ENCODE measurements at places on chromosomes 3 and 15.

DNA sequence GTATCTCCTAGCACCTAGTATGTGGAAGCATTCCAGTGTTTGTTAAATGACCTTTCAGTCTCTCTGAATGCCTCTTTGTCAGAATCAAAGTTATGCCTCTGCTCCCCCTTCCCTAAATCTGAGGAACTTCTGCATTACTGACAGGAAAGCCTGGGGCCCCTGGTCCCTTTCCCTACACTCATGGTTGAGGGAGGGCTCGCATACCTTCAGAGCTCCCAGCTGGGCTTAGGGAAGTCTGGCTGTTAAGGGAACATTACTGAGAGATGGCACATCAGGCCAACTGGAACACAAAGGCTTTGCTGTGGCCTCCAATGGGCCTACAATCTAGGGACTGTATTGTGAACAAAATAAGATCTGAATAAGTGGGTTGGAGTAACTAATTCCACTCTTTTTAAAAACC, 10.3 kb downstream of the PKM start:
- no peak for DNase-seq

DNA sequence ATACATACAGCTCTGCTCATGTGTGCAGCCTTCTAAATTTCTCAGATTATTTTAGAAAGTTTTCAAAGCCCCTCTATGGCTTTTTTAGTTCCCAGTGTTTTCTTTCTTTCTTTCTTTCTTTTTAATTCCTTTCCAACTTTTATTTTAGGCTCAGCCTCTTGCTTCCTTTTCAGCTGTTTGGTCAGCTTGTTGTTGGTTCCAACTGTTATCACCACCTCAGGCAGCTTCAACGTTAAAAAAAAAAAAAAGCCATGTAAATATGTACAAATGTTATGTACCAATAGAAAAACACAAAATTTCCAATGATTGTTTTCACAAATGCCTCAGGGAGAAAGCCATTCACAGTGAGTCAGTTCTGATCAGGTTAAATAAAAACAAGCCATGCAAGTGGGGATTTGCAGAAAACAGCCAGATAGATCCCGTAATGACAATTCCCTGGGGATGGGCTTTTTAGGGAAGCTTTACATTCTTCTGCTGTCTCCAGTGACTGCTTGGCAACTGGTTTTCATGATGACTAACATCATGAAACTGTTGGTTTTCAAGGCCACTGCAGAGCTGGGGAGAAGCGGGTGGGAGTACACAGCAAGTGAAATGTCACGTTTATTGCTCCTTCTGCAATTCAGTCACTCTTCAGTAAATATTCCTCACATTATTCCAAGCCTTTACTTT, 908.4 kb downstream of the EPHA3 start:
- DNase-seq, result no peak

GRCh38 chr15:63232405-63232804, 43.0 kb downstream of the RAB8B start:
- DNase-seq, result no peak

DNA sequence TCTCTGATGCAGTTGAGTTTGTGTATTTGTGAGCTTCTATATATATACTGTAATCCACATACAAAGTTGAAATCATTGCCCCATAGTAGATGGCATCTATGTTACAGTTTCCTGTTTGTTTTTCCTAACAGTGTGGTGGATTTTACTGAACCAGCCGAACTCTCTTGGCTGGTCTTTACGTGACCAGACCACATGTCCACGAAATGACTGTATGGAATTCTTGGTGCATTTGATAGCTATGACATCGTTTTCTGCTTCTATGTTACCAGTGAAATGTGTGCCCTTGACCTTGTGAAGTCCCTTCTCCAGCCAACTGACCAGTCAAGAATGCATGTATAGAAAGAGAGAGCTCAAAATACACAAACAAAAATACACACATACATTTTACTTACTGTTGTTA, 1.8 kb downstream of the KCNMB2 start:
- peak; percentile 29 for DNase-seq

- no peak for DNase-seq
Measured at GRCh38 chr15:39640665-39641064, 59.8 kb downstream of the THBS1 start.

DNA sequence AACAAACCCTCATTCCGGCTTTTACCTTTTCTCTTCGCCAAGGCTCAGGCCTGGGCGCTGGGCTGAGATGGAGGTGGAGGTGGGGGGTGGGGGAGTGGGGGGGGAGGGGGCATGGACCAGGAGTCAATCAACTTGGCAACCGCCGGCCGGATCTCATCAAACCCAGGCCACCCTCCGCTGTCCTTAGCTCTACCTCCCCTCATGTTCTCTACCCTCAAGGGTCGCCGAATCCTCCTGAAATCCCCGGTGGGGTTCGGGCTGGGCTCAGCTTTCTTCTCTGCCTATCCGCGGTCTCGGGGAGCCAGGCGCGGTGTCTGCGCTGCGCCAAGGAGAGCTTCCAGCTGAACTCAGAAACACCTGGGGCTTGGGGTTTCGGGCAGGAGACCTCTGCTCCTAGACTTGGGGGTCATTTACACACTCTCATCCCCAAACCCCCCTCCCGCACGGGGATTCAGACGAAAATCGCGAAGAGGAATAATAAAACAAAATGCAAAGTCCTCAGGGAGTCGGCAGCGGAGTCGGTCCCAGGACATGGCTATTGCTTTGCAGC, 2.5 kb downstream of the ONECUT1 start:
- no peak for DNase-seq

DNA sequence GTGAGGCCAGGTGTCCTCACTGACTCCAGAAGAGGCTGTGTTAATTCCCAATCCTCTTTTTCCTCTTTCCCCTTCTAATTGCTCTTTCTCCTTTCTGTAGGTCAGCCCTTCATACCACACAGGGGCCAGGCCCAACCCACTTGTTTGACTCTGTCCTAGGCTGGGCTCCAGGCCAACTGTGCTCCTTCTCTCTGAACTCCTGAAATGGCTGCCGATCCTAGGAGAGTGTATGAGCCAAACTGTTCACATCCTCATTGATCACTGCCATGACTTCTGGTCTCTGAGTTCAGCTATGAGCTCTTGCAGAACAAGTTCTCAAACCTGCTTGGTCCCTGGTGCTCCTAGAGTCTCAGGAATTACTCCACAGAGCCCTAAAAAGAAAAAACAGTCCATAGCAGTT, 145.1 kb downstream of the VGLL4 start:
- DNase-seq, result peak; percentile 82

- DNase-seq, result peak; percentile 62
Measured at GRCh38 chr3:51975852-51976549, 1.1 kb downstream of the ABHD14A start.

DNA sequence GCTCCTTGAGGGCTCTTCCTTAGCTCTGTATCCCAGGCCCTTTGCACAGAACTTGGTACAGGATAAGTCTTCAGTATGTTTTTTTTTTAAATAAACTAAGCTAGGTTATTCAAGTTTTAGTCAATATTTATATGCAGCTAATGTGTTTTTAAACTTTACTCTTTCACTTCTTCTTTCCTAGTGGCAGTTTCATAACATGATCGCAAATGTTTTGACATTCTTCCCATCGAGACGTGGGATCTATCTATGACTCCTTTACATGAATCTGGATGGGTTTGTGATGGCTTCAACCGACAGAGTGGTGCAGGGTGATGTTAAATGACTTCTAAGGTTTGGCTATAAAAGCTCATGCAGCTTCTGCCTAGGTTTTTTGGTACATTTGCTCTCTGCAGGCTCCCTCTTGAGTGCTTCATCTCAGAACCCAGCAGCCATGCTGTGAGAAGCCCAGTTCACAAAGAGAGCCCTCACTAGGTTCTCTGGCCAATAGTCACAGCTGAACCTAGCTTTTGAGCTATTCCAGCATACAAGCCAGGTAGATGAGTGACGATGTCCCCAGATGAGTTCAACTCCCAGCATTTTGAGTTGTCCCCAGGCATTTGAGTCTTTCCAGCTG, 13.5 kb upstream of the MECOM start:
- no peak for DNase-seq

GRCh38 chr3:128247666-128248409, 94.6 kb downstream of the EEFSEC start:
- no peak for DNase-seq

GRCh38 chr15:70523616-70524015, 239.7 kb downstream of the UACA start:
- no peak for DNase-seq

- DNase-seq, result no peak
Measured at GRCh38 chr15:50265620-50266019, at the start of gene HDC. Gene HDC (minus strand): TSS chr15:50265726. CDS start chr15:50265623, 103 bp downstream.

GRCh38 chr3:45552031-45552793, 42.3 kb upstream of the LIMD1 start:
- no peak for DNase-seq

- DNase-seq, result no peak
Measured at GRCh38 chr15:66679061-66679656, 22.9 kb upstream of the SMAD6 start.

DNA sequence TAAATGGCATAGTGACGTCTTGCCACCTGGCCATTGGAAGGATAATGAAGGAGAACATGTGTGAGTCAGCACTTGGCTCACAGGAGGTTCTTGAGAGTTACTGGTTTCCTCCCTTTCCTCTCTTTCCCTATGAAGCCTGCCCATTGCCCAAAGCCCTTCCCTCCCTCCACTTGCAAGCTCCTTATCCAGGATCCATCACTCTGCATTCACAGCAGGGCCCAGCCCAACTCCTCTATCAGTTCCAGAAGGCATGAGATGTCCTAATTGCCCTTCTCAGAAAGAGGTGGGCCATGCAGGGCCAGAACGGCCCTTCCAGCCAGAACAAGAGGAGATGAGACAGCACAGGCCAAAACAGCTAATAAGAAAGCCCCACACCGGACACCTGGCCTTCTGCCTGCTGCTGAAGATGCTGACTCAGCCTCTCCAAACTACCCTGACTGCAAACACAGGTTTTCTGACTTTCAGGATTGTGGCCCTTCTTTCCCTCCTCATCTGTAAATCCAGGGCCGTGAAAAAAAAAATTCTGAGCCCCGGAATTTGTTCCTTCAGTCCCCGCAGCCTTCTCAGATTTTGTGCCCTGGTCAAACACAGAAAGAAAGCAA, 29.7 kb downstream of the HAPLN3 start:
- no peak for DNase-seq

- no peak for DNase-seq
Measured at GRCh38 chr3:128780101-128780837, 54.3 kb downstream of the RAB7A start.

GRCh38 chr3:55629432-55629831, 142.3 kb upstream of the WNT5A start:
- peak; percentile 64 for DNase-seq

DNA sequence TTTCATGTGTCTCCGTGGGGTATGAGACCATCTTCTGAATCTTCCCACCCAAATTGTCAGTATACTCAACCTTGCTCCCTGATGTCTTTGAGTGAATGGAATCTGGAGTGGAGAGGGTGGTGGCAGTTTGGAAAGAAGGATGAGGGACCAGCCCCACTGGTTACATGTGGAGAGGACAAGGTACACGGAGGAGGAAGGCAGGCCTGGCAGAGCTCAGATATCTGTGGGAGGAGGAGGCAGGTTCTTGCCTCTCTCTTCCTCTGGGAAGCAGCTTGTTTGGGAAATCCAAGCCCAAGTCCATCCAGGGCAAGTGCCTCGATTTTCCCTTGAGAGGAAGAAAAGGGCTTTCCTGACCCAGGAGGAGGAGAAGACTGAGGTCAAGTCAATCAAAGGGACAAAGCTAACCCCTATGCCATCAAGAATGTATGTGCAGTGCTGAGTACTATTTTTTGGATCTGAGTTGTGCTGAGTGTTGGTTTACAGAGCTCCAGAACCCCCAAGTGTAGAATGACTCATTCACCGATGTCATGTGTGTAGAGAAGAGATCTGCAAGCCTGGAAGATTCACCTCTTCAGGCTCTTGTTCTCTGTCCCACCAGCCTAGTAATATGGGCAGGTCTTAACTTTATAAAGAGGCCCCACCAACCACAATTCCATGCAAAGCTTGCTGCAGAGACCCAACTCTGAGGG, 19.8 kb upstream of the LOXL1 start:
- no peak for DNase-seq

DNA sequence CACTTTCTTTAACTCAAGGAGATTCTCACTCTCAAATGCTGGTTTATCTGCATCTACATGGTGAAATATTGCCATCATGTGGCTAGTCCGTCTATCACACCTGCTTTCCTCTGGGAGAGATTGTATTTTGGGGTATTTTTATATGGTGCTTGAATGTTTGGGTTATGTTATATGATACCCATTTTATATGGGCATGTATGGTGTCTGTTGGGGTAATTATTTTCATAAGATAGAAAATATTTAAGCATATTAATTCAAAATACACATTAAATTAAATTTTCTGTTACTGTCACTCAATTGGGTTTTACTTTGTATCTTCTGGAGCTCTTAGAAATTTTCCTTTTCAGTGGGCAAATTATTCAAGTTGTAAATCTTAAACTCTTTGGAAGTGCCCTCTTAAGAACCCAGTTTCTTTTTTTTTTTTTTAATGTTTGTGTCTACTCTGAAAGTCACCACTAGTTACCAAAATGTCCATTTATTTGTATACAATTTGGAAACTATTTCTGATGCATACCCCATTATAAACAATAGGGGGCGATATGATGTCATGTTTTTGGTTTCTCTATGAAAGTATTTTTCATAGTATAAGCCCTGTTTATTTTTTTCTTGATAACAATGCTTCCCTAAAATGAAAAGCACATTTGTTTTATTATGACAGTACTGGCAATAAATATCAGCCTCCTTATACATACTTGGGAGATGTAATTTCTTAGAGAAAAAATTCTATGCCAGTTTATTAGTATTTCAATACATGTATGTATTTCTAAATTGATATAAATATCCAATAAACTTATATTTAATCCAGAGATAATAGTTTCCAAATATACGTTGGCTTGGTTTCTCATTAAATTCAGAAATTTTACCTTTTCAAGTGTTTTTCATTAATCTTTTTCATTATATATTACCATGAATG, 36.1 kb upstream of the PLSCR5 start:
- DNase-seq, result no peak

- no peak for DNase-seq
Measured at GRCh38 chr3:134216851-134217250, 33.8 kb downstream of the RYK start.

DNA sequence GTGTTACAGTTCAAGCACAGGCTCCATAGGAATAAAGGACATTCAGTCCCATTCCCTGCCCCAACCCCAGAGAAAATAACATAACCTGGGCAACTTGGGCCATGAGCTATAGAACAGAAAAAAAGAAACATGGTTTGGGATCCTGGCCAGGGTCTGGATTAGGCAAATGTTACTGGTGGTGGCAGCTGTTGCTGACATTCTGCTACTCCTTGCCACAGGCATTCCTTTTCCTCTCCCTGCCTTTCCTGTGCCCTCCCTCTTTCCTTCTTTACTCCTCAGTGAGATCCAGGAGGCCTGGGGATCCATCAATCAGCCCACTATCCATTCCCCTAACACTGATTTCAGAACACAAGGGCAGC, 129.1 kb downstream of the NTRK3 start:
- no peak for DNase-seq

GRCh38 chr15:90840954-90841353, 27.4 kb upstream of the FURIN start:
- no peak for DNase-seq

DNA sequence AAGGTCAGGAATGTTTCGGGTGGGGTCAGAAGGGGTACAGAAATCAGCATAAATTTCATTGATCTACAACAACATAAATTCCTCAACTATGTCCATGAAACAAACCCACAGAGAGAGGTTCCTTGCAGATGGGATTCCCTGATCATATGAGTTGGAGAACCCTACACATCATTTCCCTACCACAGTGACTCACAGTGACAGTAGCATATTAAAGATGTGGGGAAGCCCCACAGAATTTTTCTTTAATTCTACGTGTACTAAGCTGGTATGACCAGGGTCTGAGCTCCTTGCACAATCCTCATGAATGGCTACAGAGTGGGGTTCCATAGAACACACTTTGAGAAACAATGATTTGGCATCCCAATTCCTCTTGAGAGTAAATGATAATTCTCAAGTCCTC, 116.9 kb upstream of the RAD18 start:
- no peak for DNase-seq

GRCh38 chr15:40825661-40826422, 2.7 kb downstream of the PPP1R14D start:
- peak; percentile 69 for DNase-seq
